Activated CD4-positive, alpha-beta T cell treated with anti-CD3 and anti-CD28 coated beads for 1 hour (primary cell): ENCODE measurements at places on chromosomes 7 and 10.

GRCh38 chr7:82507365-82507975, 63.9 kb upstream of the CACNA2D1 start:
- DNase-seq: no peak

DNA sequence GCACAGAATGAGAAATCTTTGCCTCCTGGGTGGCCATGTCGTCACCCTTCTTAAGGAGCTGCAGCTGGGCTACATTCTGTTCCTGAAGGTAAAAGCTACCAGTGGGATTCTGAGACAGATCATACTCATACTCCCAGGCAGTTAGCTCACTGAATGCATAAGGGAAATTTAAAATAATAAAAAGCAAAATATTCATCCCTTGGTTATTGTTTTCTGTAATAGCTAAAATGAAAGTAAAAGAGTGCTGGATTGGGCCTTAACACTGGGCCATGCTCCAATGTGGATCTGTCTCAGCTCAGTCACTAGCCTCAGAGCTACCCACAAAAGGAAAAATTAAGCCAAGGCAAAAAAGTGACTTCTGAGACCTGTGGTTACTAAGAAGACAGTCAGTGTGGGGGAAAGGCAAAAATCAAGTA, 8.9 kb upstream of the DYNC2I1 start:
- no peak for DNase-seq

DNA sequence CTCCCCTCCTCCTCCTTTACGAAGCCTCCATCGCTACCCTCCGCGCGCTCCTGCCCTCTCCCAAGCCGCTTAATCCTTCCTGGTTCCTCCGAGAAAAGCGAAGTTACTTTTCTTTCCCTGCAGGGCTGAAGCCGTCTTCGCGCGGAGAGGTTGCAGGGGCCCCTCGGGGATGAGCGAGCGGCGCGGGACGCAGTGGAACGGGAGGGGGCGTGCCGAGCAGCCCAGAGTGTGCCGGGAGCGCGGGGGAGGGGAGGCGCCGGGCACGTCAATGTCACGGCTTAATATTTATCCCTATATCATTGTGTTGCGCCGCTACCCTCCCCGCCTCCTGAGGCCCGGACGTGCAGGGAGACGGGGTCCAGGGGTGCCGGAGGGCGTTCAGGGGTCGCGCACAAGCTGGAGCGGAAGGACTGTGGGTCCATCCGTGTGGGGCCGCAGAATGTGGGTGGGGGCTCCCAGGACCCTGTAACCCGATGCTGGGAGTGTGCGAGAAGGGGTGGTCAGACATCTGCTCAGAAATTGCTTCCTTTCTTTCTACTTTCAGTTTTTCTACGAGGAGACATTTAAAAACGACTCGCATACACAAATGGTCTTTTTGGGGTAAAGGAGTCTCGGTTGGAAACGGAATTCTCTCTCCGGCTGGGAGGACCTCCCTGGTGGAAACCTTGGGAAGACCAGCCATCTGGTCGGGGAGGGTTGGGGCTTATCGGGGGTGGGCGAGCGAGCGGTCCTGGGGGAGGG, 2.4 kb downstream of the CDK6 start:
- peak; percentile 61 for DNase-seq

- no peak for DNase-seq
Measured at GRCh38 chr10:97063271-97063982, 122.3 kb downstream of the SLIT1 start.

DNA sequence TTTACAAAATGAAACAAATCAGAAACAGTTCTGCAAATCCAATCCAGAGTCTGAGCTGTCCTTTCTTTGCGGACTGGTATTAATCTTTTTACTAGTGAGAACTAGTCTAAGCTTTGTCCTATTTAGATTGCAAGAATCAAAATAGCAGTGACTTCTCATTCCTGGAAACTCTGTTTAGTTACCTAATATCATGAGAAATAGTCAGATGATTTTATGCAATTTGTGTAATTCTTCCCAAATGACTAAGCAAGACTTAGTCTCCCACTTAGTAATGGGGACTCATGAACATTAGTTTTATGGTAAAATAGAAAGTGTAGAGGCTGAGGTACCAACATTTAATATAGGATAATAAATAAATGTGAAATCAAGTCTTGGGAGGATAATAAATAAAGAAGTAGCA, 341.3 kb downstream of the DNAJB9 start:
- no peak for DNase-seq

GRCh38 chr10:43818687-43819086, 170.0 kb upstream of the ZNF32 start:
- DNase-seq: no peak

DNA sequence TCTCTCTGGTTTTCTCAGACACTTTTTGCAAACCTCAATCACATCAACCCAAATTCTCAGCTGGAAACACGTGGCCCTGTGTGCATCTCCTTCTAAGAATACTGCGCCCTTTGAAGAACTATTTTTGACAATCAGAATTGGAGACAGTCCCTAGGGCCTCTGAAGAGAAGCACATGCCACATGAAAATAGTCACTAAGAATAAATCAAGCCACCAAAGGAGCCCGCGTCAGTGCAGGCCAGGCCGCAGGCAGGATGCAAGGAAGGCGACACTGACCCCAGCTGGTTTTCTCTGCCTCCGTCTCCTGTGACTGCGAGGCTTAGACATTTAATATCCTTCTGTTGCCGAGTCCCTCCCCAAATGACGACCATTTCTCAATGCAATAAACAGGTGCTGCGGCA, 88.0 kb upstream of the ADAM12 start:
- no peak for DNase-seq

GRCh38 chr10:44177610-44178009, 207.3 kb downstream of the CXCL12 start:
- DNase-seq: no peak

DNA sequence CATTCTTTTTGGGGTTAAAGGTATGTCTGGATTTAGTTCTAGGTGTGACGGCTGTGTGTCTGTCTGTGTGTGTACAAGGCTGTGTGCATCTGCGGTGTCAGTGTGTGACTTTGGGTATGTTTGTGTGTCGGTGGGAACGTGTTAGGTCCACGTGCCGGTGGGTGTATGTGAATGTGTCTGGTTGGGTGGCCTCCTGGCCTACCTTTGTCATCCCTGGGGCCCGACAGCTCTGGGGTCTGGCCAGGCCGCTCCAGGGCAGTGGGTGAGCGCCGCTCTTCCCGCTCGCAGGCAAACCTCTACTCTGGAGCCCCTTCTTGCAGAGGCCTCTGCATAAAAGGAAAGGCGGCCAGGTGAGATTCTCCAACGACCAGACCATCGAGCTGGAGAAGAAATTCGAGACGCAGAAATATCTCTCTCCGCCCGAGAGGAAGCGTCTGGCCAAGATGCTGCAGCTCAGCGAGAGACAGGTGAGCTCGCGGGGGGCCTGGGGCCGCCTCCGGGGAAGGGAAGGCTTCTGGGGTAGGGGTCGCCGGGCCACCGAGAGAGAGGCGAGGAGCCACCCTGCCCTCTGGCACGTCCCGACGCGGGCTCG, 2.4 kb downstream of the HHEX start:
- no peak for DNase-seq

DNA sequence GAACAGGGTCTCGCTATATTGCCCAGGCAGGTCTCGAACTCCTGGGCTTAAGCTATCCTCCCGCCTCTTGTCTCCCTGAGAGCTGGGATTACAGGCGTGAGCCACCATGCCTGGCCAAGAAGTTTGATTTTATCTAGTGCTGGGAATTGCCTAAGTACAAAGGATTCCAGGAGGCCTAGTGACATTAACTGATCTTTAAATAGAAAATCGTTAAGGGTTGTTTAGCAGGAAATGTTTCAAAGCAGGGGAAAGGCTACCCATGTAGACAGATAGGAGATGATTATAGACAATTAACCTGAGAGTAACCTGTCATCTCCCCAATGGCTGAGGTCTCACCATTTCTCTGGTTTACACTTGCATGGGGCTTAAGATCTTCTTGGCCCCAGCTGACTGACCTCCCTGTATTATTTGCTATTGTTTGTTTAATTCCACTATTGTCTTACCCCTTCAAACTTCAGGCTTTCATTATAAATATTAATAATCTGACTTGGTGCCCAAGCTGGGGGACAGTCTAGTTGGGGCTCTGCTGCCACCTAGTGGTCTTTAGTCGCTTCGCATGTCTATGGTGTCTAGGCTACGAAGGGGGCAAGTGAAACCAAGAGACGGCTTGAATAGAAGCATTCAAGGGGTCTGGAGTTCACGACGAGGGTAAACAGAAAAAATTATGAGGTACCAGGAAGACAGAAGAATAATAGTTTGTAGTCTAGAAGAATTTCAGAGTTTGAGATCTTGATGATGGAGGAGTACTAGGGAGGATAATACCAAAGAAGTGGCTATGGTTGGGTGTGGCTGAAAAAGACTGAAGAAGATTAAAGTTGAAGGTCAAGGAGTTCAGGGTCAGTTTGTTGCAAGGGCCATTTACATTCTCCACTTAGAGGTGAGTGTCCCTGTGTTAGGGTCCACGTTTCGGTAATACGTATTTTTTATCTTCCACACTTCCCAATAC, 40.4 kb upstream of the BPGM start:
- peak; percentile 37 for DNase-seq

GRCh38 chr7:10439027-10439426, 534.6 kb upstream of the PHF14 start:
- DNase-seq: no peak

DNA sequence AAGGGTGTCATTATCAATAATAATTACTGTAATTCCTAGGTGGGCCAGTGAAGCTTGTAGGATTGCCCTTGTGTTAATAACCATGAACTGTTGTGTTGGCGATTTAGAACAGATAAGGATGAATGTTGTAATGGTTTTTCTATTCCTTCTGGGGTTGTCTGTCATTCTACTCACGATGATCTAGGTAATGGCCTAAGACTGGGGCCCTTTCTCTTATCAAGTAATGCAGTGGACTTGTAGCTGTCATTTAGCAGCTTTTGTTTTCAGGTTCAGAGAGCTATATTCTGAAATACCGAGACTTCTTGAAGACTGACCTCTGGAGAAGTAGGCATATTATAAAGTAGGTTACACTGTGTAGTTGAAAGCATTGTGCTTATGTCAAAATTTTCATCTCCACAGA, 110.2 kb downstream of the TAF3 start:
- no peak for DNase-seq

GRCh38 chr7:154338701-154339506, 286.7 kb downstream of the DPP6 start:
- no peak for DNase-seq

GRCh38 chr7:29561271-29561670, 2.4 kb upstream of the PRR15 start:
- no peak for DNase-seq

DNA sequence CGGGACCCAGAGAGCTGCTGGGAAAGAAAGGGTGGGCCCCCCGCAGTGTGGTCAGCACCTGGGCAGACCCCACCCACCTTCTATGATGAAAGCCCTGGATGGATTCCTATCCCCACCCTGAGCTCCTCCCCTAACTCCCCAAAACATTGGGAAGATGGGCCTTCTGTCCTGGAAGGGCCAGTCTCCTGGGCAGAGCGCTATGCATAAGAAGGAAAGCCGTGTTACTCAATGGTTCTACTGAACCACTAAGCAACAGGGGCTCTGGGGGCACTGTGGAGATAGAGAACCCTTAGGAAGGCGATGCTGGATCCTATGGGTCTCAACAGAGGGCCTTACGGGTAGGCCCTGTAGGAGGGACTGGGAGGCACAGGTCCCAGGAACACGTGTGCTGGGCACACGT, 30.7 kb upstream of the INSIG1 start:
- no peak for DNase-seq

DNA sequence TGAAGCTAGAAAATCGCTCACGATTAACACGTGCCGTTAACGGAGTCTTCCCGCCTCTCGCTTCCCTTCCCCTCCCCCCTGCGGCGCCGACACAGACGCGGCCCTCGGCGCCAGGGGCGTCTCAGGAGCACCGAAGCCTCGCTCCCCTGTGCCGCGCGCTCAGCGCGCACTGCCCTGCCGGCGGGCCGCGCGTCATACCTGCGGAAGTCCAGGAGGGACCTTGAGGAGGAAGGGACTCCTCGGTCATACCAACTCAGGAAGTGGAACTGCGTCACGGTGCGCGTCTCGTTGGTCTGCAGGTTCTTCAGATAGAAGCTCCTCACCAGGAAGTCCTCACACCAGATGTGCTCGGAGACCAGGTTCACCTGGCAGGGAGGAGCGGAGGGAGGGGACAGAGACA, 239.6 kb downstream of the DNAJB6 start:
- DNase-seq: peak; percentile 41

GRCh38 chr7:103686064-103686463, 240.1 kb upstream of the SLC26A5 start:
- DNase-seq: no peak

DNA sequence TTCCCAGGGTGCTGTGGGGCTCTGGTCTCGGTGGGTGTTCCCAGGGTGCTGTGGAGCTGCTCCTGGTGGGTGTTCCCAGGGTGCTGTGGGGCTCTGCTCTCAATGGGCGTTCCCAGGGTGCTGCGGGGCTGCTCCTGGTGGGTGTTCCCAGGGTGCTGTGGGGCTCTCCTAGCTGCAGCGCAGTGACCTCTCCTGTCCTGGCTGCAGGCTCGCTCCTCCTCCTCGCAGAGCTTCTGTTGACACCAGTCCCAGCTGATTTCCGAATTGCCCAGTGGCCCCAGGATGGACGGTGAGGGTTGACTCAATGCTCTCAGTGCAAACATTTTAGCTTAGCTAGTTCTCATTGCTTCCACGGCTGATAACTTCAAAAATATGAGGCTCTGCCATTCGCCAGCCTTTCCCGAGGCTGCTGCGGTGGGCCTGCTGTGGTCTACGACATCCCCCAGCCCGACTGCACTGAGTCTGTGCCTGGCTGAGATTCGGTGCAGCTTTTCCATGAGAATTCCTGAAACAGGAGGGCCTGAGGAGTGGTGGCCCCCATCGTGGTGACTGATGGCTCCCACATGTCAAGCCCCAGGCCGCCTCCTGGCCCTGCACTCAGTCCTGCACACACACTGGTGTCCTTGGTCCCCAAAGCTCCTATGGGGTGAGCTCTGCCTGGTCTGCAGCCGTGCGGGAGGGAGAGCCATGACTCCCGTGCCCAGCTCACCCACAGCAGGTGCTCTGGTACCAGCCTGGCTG, 58.3 kb upstream of the NKX6-2 start:
- DNase-seq: no peak

GRCh38 chr7:110001254-110001938, 1089.5 kb upstream of the LRRN3 start:
- DNase-seq: no peak

DNA sequence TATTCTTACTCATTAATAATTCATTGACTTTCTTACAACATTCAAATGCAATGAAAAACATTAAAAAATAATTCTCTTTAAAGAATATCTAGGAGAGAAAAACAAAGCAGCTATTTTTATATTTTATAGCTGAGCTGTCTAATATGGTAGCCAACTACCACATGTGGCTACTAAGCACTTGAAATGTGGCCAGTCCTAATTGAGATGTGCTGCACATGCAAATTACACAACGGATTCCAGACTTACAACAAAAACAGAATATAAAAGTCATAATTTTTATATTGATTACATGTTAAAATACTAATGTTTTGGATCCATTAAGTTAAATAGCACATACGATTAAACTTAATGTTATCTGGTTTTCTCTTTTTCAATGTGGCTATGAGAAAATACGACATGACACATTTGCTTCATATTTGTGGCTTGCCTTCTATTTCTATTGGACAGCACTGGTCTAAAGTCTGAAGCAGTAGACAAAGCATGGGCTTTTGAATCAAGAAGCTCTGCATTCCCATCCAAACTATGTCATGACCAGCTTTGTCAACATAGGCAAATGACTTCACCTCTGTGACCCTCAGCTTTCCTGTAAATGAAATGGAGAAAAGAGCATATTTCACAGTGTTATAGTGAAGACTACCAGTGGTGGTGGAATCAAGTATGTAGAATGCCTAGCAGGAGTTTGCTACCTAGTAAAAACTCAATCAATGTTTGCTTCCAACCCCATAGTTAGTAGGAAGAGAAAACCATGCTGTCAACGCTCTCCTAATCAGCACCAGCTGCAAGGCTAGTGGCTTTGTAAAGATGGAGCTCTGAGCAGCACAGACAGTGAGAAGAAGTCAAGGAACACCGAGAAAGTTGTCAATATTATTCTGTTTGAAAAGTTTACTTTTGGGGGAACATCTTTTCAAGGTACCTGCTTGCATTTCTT, 37.1 kb upstream of the GDF10 start:
- DNase-seq: no peak
